ENCODE measurements at places on chromosomes 4 and X. TPM values are rescaled to one million over a fixed set of nuclear protein-coding genes. Genes with fewer than 3 reads are reported as not detected.

EVC2 gene
- 0.94 TPM for total RNA-seq

DNA sequence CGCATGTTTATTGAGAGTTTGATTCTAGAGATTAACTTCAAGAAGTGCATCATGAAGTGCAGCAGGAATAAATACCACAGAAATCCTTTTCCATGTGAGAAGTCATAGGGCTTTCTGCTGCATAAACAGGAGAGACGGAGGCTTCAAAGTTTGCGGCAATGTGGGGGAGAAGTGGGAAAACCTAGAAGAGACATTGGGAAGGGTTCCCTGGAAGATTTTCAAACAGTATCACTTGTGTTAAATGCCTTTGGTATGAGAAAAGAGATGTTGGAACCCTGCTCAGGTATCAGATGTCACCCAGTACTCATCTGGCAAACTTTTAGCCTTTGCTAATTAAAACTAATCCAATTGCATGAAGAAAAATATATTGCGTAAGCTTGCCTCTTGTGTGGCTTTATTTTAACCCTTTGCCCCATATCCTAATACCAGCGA is 15.4 kb downstream of the NHS start:
- no peak for DNase-seq

TBCK gene
- total RNA-seq: 16.5 TPM

DNA sequence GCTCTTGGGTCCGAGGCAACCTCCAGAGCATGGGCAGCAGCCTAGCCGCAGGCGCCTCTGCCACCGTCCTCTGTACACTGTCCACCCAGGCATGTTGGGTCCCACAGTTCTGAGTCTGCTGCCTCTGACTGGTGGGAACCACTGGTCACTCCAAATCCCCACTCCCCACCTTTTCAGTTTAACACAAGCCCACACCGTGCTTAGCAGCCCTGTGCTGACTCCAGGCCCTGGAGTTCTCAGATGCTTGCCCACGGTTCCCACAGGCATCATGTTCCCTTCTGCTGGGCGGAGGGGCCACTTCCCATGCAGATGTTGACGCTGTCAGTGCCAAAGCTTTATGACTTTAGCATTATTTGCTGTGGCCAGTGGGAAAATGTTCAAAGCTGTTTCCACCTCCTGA is 104.5 kb downstream of the SCD5 start:
- DNase-seq: no peak

DNA sequence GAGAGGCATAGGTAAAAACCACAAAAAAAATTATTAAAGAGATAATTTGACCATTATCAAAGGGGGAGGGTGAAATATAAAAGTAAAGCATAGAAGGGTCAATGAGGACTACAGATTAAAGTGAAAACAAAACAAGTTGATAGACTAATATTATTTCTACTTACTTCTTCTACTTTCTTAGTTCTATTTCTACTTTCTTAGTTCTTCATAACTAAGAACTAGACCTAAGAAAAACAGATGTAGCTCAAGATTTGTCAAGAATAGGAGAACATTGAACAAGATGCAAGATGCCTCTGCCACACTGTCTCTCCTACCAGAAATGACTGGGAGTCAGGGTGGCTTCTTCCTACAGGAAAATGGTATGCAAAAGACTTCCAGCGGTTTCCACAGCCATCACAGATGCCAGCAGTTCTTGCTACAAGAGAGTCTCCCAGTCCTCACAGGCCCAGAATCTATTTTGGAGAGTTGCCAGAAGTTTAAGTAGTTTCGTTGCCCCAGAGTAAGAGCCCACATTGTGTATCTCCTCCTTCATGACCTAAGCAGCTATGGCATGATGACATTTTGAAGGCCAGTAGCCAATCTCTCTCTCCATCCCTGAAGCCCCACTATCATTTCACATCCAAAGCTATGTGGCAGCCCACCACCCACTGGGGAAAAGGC is 42.9 kb upstream of the DDX60 start:
- DNase-seq: no peak

- DNase-seq: no peak
These were observed 112.0 kb downstream of the ATG4A start for GRCh38 chrX:108203540-108203939.

BST1 gene
- 14.2 TPM for total RNA-seq
